ENCODE measurements at places on chromosomes 1 and 21. TPM values are rescaled to one million over a fixed set of nuclear protein-coding genes. Genes with fewer than 3 reads are reported as not detected.

Gene PADI4
- total RNA-seq, result 0.38 TPM

Gene KMO
- total RNA-seq, result 0.39 TPM

Gene HSD3B2
- total RNA-seq, result not detected

- no peak for DNase-seq
These were observed 31.6 kb downstream of the OSBPL9 start for GRCh38 chr1:51648180-51649109.

DNA sequence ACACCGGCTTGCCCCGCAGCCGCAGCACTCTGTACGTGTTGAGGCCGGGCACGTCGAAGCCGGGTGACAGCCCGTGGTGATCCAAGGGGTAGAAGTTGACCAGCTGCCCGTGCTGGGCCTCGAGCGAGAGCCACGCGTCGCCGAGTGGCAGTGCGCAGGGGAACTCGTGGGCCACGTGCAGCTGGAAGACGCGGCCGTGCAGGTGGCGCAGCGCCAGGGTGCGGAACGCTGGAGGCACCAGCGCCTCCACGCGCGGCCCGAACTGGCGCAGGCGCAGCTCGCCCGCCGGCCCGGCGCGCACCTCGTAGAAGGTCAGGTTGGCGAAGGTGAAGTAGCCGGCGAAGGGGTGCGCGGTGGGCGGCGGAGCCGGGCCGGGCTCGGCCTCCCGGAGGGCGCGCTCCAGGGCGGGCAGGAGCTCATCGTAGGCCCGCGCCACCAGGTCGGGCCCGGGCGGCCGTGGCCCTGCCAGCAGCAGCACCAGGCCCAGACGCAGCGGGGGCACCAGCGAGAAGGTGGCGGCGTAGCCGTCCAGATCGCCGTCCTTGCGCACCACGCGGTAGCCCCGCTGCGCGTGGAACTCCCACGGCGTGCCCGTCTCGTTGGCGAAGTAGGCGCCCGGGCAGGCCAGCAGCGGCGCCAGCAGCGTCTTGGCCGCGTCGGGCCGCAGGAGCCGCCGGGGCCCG is 19.5 kb downstream of the LACTBL1 start:
- no peak for DNase-seq

DNA sequence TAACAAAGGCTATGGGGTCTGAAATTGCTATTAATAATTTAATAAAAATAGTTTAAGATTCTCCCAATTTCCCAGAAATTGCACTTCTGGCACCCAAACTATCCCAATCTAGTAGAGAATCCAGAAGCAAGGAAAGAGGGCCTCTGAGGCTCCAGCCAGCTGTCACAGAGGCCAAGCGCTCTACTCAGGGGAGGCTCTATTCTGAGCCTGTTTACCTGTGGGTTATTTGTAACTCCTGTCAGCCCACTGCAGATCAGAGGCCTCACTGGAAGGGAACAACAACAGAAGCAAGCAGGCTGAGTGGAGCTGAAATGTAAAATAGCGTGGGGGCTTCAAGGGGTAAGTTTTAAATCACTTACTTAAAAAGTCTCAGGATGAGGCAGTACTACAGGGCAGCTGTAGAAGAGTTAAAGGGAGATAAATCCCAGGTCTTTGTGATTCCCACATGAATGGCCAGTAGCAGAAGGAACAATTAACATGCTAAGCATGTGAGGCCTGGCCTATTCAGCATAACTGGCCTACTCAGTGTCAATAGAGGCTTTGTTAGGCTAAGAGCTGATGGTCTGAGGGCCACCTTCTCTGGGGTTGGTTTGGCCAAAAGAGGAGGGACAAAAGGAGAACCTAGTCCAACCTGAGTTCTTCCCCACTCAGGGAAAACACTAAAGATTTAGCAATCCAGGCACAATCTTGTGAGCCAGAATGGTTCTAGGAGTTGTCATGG is 12.8 kb downstream of the ZNF687 start:
- no peak for DNase-seq

DNA sequence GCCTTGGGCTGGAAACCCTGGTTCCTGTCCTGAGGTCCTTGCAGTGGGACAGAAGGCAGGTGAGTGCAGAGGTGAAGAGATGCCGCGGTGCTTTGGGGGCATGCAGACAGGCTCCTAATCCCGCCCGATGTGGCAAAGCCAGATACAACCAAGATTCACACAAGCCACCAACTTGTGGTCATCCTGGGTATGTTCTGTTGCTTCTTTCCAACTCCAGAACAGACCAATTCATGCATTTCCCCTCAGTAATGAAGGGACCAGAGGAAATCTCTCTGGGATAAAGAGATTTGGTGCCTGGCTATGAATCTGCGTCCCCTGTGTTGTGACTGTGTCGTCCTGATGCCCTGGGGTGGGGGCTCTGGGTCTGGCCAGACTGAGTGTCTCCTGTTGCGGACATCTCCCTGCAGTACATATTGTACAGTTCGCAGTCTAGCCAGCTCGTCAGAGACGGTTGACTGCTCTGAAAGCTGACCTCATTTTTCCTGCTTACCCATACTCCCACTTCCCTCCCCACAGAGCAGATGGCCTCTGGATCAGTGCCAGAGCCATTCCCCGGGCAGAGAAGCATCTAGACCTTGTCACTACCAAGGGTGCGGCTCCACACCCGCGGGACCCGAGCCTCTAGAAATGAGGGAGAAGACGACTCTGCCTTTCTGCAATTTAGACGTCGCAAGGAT is 216.3 kb downstream of the KIF26B start:
- DNase-seq, result no peak

DNA sequence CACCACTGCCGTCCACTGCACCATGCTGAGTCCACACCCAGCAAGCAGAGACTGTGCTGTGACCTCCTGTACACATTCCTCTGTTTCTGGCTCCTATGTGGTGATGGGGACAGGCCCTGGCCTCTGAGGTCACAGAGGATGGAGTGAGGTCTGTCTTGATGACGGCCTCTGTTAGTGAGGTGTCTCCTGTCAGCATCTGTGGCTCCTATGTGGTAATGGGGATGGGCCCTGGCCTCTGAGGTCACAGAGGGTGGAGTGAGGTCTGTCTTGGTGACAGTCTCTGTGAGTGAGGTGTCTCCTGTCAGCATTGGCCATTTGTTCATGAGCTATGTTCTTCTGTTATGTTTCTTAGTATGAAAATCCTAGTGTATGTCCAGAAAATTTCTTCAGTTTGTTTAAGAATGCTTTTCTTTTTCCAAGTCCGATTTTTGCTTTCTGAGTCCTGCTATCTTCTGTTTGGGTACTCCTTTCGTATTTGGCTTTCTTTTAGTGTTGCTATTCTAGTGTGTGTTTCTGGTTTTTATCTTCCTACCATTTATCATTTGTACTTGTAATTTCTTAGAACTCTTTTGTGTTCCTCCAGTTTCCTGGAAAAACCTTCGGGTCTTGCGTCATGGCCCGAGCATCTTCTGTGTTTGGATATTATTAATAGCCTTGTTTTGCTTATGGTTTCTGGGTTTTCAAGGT is 13.4 kb downstream of the SNAP47 start:
- no peak for DNase-seq

All from left cardiac atrium (tissue), 4 donors.